NCI-H526 (cell line): ENCODE measurements at places on chromosomes 7 and 10.

- no peak for DNase-seq
These were observed 903 bp upstream of the NT5C2 start for GRCh38 chr10:103193820-103194529.

DNA sequence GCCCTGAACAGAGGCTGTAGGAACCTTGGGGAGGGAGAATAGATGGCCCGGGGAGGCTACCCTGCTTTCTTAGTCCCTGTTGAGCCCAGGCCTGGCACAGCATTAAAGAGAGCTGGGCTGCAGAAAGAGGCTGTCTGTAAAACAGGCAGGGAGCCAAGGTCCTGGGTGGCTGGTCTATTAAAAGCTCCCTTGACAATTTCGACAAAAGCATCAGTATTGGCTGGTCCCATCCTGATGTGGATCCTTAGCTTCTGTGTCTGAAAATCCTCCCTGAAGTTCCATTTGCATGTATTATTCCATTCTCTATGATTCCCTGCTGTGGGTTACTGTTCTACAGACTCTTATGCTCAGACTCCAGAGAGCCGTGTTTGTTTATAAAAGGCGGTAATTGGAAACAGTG is 158.5 kb downstream of the GALNT17 start:
- no peak for DNase-seq

- DNase-seq, result peak; percentile 10
These were observed 98.2 kb downstream of the TNS3 start for GRCh38 chr7:47483604-47484273.

DNA sequence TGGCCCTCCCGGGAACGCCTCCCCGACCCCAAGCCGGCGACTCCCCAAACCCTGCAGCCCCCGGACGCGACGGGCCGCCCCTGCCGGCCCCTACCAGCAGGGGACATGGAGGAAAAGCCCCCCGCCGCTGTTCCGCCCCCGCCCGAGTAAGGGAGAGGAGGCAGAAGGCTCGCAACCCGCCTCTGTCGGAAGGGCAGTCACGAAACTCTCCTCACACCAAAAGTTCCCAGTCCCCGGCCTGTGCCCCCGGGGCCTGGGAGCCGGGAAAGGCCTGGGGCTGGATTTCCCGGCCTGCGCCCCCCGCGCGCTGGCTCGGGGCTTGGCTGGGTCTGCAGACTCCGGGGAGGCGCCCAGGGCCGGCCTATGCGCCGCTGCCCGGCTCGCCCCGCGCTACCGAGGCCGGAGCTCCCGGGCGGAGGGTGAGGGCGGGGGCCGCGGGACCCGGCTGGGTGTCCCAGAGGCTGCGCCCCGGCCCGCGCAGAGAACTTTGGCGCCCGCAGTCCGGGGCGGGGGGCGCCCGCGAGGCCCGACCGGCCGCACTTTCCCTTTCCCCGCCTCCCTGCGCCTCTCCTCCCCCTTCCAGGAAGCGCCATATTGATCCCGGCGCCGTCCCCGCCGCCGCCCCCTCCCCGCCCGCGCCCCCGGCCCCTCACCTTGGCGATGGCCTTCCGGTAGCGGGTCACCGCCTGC is 728 bp downstream of the PARD3 start:
- no peak for DNase-seq

DNA sequence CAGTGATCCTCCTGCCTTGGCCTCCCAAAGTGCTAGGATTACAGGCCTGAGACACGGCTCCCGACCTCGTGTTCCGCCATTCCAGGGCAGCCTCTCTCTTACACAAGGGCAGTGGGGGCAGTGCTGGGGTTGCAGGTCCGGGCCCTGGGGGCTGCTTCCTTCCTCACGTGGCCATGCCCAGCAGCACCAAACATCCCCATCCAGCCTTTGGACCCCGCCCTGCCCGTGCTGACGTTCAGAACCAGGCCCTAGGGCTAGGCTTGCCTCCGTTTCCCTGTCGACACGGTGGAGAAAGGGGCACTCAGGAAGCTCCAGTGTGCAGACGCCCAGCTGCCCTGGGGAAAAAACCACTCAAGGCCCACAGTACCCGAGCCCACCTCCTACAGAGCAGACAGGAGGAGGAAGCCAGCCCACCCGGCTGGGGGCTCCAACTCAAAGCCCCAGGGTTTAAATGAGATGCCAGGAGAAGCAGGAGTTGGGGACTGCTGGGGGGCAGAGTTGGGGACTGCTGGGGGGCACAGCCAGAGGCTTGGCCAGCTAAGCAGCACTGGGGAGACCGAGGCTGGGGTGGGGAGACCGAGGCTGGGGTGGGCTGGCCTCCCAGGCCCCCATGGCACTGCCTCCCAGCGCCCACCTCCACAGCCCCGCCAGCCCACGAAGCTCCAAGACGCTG is 35.9 kb downstream of the ADAP1 start:
- DNase-seq, result no peak

DNA sequence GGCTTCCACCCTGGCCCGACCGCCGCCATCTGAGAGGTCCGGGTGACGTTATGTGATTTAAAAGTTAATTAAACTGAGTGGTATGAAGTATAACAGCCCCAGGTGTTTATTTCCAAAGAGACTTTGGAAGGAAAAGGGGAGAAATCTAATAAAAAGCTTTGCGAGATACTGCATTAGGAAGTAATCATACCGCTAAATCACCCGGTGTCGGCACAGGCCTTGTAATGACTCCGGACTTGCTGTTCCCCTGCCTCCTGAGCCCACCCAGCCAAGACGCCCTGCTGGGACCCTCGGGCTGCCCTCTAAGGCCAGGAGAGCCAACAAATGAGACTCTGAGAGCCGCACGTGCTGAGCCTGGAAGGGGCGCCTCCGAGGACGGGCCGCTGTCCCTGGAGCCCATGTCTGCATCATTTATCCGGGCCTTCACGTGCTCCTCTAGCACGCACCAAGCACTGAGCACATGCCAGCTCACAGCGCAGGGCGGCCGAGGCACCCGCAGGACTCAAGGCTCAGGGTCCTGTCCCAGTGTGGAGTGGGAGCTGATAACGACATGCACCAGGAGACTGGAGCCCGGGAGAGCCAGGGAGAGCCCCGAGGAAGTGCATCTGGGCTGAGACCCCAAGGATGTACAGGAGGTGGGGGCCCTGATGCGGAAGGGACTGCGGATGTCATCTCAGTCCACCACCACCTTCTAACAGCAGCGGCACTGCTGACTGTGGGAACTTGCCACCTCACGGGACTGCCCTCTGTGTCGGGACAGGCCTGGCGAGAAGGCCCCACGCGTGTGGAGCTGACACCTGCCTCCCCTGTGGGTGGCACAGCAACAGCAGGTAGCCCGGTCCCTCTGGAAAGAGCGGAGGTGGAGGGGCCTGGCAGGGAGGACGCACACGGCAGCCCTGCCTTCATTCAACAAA is 182.7 kb downstream of the ELFN1 start:
- DNase-seq, result no peak

GRCh38 chr7:1890289-1891235 is 220.5 kb downstream of the ELFN1 start:
- DNase-seq, result no peak

- DNase-seq, result no peak
These were observed 7.1 kb upstream of the AMZ1 start for GRCh38 chr7:2680792-2681490.

GRCh38 chr7:106704000-106704840 is 43.3 kb upstream of the CCDC71L start:
- no peak for DNase-seq

DNA sequence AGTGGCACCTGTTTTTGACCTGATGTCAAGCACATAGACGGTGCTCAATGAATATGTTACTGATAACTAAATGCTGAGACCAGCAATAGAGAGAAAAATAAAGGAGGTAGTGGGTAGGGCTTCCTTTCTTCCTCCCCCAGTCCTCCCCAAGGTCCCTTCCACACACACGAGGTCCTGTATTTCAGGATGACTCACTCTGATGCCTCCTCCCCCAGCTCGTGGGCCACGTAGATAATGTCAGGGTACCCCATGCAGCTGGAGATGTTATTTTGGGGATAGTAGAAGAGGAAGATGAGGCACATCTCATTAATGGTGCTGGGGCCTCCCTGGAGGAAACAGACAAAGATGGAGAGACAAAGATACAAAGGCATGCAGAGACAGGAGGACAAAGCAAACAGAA is 17.3 kb downstream of the PRSS58 start:
- no peak for DNase-seq

DNA sequence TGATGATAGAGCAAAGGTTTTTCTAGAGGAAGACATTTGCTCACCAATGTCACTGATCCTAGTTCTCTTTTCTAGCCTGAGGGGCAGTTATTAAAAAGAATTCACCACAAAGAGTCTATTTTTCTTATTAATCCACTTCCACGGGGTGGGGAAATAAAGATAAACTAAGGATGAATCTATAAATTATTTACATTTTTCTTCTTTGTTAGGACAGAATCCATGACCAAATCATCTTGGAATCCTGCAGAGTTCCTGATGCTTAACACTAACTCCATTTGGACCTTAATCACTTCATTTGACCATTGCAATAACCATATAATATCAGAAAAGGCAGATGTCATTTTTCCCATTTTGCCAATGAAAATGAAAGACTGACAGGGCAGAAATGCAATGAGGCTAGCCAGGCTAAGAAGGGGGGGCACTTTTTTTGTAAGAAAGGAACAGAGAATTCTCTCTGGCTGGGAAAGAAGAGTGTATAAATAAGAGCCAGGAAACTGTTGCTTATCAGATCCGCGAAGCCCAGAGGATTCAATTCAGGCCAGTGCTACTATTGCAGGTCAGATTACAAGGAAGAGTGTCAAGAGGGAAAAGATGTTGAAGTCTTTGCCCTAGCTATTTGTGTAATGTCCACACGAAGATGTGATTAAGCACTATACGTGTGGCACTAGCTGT is 433.2 kb downstream of the TNS3 start:
- DNase-seq, result no peak

DNA sequence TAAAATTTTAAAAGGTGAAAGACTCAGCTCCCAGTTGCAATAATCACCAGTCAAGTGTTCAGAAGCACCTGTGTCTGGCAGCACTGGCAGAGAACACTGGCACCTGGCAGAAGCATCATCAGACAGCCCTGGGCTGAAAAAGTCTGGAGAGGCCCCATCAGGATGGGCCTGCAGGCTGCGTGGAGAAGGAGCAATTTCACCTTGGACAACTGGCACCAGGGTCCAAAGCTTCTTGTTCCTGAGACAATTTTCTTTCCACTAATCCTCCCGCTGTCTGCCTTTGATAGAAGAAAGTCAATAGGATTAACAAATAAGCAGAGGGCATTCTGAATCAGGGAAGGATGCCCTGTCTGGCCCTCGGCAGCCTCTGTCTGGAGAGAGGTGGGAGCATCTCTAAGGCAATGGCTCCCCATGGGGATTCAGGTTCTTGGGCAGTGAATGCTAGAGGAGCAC is 6.5 kb downstream of the COBL start:
- DNase-seq, result no peak

- DNase-seq, result no peak
These were observed 83.5 kb upstream of the FZD1 start for GRCh38 chr7:91180746-91181145.

GRCh38 chr7:437329-438251 is 82.1 kb downstream of the PDGFA start:
- DNase-seq, result no peak

GRCh38 chr10:31745612-31746376 is 182.8 kb downstream of the ARHGAP12 start:
- no peak for DNase-seq

GRCh38 chr10:60541451-60541850 is 151.8 kb upstream of the ANK3 start:
- DNase-seq, result no peak

GRCh38 chr7:147775516-147776284 is 814.9 kb upstream of the C7orf33 start:
- no peak for DNase-seq

- DNase-seq, result no peak
These were observed 80.7 kb upstream of the HDAC9 start for GRCh38 chr7:18414885-18415284.

DNA sequence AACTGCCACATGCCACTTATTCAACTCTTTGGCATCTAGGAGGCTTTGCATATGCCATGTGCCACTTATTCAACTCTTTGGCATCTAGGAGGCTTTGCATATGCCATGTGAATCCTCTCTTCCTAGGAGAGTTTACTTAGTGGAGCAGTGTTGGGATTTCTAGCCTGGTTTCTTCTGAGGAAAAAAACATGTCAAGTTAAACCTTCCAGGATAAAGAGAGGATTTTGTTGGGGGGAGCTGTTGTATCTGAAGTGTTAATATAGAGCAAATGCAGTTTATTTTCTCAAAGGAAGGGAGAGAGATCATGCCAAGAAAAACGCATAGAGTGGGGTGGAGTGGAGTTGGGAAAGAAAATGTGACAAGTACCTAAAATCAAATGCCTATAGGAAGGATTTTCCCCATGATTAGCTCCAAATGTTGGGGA is 91.5 kb downstream of the MCU start:
- DNase-seq, result no peak

GRCh38 chr7:2016761-2017480 is 215.8 kb downstream of the MAD1L1 start:
- no peak for DNase-seq

DNA sequence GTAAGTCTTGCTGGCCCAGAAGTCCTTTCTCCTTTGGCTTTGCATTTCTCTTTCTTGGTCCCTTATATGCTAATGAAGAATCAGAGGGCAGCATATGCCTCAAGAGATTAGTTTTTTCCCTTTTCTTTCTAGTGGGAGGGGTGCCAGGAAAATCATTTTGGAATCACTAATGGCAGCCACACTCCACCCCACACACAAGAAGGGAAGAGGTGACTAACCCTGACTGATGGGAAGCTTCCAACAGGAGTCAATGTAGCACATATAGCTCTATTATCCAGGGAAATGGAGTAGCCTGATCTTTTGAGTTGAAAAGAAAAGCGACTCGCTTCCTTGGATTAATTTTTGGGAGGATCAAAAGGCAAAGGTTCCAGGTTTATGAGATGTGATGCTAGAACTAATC is 225.3 kb downstream of the KIF20B start:
- no peak for DNase-seq

- no peak for DNase-seq
These were observed 63.2 kb upstream of the OPALIN start for GRCh38 chr10:96421995-96422394.

DNA sequence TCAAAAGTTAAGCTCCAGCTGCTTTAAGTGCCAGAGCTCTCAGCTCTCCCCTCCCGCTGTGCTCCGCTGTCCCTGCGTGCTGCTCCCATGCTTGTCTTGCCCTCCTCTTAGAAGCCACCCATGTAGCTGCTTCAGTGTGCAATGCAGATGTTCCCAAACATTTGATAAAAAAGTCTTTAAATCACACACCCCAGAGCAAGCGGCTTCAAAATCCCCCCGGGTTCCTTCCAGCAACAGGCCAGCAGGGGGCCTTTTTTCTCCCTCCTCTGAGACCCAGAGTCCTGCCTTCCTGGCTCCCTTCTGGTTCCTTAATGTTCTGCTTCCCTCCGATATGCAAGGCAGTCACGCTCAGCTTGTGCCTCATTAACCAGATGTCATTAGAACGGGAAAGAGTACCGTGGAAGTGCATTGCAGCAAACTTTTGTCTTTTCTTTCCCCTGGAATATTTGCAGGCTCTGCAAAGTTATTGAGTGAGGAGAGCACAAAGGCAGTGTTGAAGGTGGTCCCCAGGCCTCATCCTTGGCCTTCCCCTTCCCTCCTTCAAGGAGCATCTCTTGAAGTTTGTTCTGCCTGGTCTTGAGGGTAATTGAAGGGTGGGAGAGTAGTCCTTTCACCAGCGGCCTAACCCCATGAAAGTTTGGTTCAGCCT is 25.5 kb downstream of the LDB3 start:
- DNase-seq, result no peak

GRCh38 chr10:71547876-71548846 is 151.4 kb downstream of the CDH23 start:
- no peak for DNase-seq
